ENCODE measurements at places on chromosomes 12 and 14.

- DNase-seq = no peak
These were observed 120.2 kb downstream of the DAAM1 start for GRCh38 chr14:59308673-59309072.

- DNase-seq = no peak
These were observed 1300.5 kb upstream of the TMEM132C start for GRCh38 chr12:126966498-126966897.

- DNase-seq = no peak
These were observed 13.7 kb upstream of the ITGA5 start for GRCh38 chr12:54432815-54433164.

- no peak for DNase-seq
These were observed 344.4 kb upstream of the ATXN7L3B start for GRCh38 chr12:74193191-74193590.

GRCh38 chr12:107329569-107330324 is 236.4 kb upstream of the CRY1 start:
- peak; percentile 10 for DNase-seq

GRCh38 chr14:32075672-32076277 is 1.3 kb upstream of the ARHGAP5 start:
- DNase-seq = no peak

DNA sequence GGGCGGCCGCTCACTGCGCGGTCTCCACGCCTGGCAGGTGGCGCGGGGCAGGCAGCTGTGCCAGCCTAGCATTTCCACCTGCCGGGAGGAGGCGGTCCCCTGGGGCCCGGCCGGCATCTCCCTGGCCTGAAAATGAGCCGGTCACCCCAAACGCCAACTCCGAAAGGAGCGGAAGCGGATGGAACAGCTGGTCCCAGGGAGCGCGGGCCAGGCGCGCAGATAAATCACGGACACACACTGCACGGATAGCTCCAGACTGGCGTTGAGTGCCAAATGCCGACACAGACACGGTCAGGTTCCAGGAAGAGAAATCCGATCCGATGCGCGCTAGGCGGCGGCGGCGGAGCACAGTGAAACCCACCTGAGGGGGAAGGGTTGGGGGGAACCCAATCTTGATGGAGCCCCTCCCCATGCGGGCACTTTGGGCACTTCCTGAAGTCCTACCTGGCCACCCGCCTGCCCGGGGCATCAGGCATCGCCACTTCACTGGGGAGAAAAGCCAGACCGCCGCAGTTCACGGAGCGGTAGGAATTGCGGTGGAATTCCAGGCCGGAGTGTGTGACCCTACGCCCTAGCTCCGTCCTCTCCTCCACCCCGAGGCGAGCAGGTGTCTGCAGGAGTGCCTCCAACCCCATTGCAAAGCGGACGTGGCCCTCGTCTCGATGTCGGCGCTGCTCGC is 624 bp upstream of the PLEKHD1 start:
- peak; percentile 38 for DNase-seq

GRCh38 chr12:96510306-96510764 is 21.0 kb downstream of the CFAP54 start:
- no peak for DNase-seq

- DNase-seq = peak; percentile 82
These were observed 3.3 kb upstream of the CIPC start for GRCh38 chr14:77094672-77095284.

- DNase-seq = peak; percentile 69
These were observed 841 bp downstream of the CALM1 start for GRCh38 chr14:90397425-90398314.

GRCh38 chr12:85138833-85139232 is 102.7 kb downstream of the LRRIQ1 start:
- DNase-seq = no peak

- no peak for DNase-seq
These were observed 51.3 kb downstream of the WASHC4 start for GRCh38 chr12:105158876-105159275.

- no peak for DNase-seq
These were observed 111.1 kb upstream of the RAP1B start for GRCh38 chr12:68499616-68500015.

- DNase-seq = peak; percentile 41
These were observed 270.4 kb upstream of the RTL1 start for GRCh38 chr14:101173698-101174521.

GRCh38 chr14:101518611-101519473 is 42.5 kb upstream of the DIO3 start:
- no peak for DNase-seq

- DNase-seq = peak; percentile 40
These were observed at the start of gene TEAD4 for GRCh38 chr12:2959192-2959504. Gene TEAD4, plus strand, starts transcription at chr12:2959397.

DNA sequence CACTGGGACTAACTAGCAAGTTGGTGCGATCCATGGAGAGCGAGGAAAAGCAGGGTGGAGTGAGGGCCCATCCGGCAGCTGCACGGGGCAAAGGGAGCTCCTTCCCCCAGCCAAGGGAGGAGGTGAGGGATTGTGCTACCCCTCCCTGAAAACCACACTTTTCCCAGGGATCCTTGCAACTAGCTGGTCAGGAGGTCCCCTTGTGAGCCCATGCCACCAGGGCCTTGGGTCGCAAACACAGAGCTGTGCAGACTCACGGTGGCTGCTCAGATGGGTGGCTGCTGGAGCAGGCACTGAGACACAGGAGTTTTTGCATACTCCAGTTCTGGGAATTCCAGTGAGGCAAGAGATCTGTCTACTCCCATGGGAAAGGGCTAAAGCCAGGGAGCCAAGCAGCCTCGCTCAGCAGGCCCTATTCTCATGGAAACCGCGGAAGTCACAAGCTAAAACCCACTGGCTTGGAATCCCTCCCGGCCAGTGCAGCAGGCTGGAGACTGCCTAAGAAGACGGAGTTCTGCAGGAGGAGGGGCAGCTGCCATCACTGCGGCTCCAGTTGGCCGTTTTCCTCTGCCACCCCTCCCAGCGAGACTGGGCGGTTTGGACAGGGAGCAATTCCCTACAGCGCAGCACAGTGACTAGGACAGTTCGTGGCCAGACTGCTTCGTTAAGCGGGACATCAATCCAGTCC is 10.9 kb upstream of the ZNF705A start:
- no peak for DNase-seq

DNA sequence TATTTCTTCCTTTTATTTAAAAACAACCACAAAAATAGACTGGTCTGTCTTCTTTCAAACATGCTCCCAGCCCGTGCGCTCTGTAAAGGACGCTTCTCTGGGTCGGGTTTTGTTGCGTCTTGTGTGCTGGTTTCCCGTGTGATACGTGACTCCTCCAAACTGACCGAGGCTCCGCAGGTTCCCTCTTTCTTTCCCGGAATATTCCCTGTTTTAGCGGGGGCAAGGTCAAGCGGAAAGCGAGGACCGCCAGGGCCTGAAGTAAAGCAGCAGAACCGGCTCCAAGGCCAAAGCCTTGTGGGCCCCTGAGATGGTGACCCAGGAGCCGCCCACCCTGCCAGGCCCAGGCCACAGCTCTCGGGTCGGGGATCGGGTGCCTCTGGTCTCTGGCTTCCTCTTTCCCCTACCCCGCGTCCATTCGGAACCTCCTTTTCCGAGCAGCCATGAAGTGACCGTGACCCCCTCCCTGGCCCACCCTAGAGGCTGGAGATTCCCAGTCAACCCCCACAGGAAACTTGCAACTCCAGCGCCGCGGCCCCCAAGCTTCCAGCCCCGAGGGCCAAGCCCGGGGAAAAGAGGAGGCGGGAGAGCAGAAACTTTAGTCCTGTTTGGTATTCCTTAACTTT is 885 bp upstream of the HOXC10 start:
- DNase-seq = no peak

GRCh38 chr12:69473262-69473661 is 3.1 kb downstream of the FRS2 start:
- DNase-seq = no peak

DNA sequence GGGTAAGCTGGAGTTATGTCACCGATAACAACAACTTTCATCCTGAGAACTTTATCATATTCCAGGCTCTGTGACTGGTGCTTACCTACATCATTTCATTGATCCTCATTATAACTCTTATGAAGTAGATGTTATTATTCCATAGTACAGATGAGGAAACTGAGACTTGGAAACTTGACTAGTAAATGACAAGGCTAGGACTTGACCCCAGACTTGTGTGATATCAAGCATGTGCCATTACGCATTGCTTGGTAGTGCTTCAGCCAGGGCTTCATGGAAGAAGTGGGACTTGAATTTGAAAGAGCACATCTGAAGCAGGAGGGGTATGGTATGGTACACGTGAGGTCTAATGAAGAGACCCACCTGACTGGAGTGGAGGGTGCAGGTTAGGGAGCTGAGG is 11.9 kb downstream of the AVIL start:
- no peak for DNase-seq

GRCh38 chr12:25623816-25624215 is 70.7 kb upstream of the LMNTD1 start:
- DNase-seq = no peak

DNA sequence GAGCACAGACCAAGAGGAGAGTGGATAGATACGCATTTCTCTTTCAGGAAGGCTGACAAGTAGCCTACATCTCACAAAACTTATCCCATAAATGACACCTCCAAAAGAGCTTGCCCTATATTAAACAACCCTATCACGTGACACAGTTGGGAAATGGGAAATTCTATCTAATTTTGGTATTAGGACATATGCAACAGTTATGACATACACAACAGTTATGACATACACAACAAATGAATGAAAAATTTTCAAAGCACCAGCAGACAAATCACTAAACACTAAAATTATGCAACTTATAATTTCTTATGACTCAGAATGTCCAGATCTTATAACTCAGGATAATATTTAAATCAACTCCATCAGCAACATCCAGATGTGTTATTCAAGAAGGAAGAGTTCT is 54.1 kb downstream of the DUSP16 start:
- DNase-seq = no peak

- no peak for DNase-seq
These were observed 134.9 kb upstream of the IFNG-AS1 start for GRCh38 chr12:67854351-67854750.

- no peak for DNase-seq
These were observed 93.0 kb downstream of the DPF3 start for GRCh38 chr14:72800848-72801370.

- DNase-seq = no peak
These were observed 137.5 kb upstream of the CCND2 start for GRCh38 chr12:4135919-4136605.

GRCh38 chr12:99039367-99040120 is 394.5 kb downstream of the APAF1 start:
- no peak for DNase-seq

GRCh38 chr12:2163177-2163941 is 110.6 kb downstream of the CACNA1C start:
- no peak for DNase-seq

- no peak for DNase-seq
These were observed 99.1 kb upstream of the TMCC3 start for GRCh38 chr12:94749455-94749854.

All from NCI-H1092 treated with DMSO at 0.1 percent for 48 hours (cell line).